A172 (cell line): ENCODE measurements at places on chromosomes 16 and 17.
A peak's percentile ranks its signal among the peaks of the same experiment; 100 is the strongest.

DNA sequence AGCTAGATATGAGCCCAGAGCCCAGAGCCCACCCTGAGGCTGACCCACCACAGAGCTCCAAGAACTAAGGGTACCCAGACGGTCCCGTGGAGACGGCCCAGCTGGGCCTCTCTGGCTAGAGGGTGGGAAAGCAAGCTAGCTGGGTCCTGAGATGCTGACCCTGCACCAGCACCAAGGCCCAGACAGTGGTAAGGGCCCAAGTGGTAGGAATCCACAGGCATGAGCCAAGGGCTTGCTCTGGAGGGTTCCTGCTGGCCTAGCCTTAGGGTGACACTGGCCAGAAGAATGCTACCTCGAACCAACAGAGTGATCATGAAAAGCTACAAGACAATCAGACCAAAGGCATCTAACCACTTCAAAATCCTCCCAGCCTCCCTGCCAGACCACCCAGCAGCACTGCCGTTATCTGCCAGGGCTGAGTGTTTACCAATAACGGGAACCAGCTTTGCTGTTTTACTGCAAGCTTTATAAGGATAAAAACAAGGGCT lies 13.2 kb downstream of the HIC1 start:
- DNase-seq = peak; percentile 51

GRCh38 chr17:44779211-44780025 lies 20.6 kb downstream of the ADAM11 start:
- peak; percentile 78 for DNase-seq

DNA sequence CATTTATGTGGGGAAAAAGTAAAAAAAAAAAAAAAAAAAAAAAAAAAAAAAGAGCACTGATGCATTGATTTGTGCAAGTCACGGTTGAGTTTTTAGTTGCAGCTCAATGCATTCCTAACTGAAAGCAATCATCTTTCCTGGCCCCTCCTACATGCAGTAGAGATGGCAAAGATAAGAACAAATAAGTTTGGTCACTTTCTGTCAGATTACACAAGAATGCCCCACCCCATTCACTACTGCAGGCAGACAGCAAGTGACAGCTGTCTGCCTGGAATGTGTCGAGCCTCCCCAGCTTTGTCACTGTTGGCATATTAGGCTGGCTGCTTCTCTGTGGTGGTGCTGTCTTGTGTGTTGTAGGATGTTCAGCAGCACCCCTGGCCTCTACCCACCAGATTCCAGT lies 243.5 kb downstream of the FOXL1 start:
- DNase-seq = peak; percentile 24

DNA sequence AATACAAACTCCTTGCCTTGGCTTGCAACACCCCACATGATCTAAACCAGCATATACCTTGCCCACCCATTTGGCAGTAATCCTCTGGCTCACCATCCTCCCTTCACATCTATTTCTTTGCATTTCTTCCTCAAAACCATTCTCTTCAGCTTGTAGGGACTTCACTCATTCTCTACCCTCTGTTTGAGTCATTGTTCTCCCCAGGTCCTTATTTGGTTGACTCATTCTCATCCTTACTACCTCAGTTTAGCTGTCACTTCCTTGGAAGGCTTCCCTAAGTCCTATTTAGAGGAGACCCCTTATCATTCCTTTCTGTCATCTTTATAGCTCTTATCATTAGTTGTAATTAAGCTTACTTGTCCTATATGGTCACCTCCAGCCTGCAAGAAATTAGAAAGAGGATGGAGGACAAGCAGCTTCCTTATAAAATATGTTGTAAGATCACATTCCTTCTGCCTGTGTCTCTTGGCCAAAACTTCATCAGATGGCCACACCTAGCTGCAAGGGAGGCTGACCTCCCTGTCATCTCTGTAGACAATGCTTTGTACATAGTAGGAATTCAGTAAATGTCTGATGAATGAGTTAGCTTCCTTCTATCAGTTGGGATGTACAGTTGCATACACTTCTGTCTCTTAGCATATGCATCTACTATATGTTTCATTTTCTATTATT lies 1.7 kb downstream of the TTC19 start:
- DNase-seq = no peak

DNA sequence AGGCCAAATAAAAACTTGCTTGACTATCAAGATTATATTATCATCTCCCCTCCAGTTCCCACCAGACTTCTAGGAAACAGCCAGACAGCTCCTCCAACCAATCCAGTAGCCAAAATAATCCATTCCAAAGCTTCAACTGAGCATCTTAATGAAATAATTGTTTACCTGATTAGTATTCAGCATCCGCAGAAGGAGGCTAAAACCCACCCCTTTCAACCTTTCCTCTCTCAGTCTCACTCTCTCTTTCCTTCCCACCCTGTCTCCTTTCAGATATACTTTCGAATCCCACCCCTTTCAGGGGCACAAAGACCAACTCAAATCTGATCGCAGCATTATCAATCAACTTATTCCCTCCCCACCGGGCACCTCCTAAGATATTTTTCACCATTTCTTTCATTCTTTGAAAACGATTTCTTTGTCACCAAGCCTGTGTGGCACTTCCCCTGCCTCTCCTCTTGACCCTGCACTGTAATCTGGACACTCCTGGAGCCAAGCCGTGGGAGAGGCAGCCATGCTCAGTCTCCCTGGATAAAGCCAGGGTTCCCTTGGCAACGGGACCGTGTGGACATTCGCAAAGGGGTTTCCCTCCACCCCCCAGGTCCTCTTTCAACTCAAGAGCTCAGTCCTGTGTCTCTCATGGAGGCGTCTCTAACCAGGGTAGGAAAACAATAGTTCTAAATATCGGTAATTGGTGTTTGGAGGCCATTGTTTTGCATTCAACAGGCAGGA lies at the start of gene ANKFN1:
Gene ANKFN1, plus strand, starts transcription at position 602 of the 729 bp plus-strand sequence. CDS start 59,193 bp downstream, outside the sequence.
- no peak for DNase-seq

DNA sequence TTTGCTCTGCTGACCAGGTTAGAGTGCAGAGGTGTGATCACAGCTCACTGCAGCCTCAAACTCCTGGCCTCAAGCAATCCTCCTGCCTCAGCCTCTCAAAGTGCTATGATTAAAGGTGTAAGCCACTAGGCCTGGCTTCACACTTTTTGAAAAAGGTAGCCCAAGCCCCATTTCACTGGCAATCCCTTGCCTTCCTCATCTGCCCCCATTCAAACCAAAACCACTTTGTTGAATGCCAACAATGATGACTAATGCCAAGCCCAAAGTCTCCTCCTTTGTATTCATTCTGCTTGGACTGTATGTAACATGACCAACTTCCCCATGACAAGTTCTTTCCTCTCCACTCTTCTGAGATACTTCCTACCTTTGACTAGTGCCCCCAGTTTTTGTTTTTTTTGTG lies 33.1 kb downstream of the N4BP1 start:
- peak; percentile 16 for DNase-seq

GRCh38 chr16:54194334-54194743 lies 92.2 kb downstream of the IRX3 start:
- DNase-seq = no peak

- no peak for DNase-seq
Measured at GRCh38 chr17:75847614-75848522, 3.7 kb upstream of the UNC13D start.

- no peak for DNase-seq
Measured at GRCh38 chr17:40310882-40311391, 2.0 kb downstream of the RARA start.

DNA sequence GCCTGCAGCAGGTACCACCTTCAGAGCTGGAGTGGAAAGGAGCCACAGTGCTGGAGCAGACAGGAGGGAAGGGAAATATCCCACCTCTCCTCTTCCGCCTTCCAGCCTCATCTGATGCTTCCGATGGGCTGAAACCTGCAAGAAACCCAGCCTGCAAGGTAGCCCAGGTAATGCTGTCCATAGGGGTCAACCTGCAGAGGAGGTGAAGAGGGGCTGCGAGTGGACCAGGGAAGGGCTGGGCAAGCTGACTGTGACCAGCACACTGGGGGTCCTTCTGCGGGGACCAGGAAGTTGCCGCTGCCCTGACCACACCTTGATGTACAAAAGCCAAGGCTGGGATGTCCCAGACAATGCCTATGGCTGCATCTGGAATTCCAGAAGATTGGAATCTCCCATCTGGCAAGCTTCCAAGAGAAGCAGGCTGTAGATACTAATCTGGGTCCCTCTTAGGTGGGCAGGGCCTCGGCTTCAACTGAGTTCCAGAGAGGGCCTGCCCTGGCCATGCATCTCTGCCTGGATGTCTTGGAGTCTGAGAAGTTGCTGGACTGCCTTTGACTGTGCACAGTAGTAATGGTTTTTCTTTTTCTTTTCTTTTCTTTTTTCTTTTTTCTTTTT lies 5.8 kb downstream of the FOXL1 start:
- peak; percentile 65 for DNase-seq

DNA sequence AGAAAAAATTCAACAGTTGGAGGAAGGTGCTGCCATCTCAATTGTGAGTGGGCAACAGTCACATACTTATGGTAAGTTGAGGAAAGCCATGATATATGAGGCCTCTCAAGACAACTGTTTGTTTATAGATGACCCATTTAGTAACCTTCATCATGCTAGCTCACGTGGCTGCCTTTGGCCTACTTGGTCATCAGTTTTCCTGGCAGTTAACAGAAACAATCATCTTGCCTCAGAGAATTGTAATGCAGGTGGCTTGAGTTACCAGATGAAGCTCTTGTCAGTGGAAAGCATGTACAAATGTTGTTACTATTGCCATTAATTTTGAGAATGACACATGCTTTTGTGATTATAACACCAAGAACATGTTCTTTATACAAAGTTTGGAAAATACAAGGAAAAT lies 14.7 kb downstream of the TPPP3 start:
- no peak for DNase-seq

DNA sequence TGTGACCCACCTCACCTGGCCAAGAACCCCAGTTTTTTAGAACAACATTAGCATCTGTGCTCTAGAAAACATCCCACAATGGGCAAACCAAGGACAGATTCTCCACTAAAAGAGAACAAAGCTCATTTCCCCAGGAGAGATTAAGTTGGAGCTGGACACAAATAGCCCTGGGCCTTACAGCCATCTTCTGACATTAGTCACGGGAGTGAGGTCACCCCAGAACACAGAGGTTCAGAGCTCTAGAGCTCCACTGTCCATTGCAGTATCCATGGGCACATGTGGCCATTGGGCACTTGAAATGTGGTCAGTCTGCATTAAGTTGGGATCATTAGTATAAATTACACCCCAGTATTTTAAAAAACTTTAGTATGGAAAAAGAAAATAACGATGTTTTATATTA lies 47.6 kb upstream of the RBBP6 start:
- no peak for DNase-seq

- DNase-seq = no peak
Measured at GRCh38 chr16:77111056-77111565, 79.9 kb upstream of the MON1B start.

- no peak for DNase-seq
Measured at GRCh38 chr16:54219709-54220108, 66.9 kb downstream of the IRX3 start.
